ENCODE measurements at places on chromosomes 11 and 22.

DNA sequence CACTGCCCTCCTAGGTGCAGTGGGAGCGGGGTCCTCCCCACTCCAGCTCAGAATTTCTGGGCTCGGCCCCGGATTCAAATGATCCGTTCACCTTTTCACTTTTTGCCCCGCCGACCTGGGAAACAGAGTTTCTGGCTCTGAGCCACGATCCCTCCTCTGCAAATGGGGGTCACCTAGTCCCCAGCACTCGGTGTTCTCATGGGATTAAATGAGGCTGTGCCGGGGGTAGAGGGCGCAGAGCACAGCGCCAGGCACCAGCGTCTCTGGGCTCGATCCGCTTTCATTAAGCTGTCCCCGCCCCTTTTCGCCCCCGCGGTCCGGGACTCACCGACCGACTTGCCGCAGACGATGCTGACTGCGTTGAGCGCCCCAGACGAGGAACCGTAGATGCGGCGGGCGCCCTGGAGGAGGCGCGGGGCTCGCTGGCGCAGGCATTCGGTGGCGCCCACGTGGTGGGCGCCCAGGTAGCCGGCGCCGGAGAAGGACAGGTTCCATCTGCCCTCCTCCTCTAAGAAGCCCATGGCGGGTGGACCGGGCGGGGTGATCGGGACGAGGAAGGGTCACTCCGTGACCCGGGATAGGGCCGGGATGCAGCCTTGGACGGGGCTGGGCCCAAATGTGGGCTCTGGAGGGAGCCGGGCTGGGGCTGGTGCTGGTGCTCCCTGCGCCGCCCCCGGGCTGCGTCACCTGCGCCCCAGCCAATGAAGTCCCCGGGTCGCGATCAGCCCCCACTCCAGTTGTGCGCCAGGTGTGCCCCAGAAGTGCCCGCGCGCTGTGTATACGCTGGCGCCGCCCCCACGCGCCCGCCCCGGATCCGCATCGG lies at the start of gene PNPLA5:
Gene PNPLA5 (minus strand): TSS at position 654 of the 823 bp plus-strand sequence. CDS start 133 bp downstream, at position 521.
- peak; percentile 97 for DNase-seq

DNA sequence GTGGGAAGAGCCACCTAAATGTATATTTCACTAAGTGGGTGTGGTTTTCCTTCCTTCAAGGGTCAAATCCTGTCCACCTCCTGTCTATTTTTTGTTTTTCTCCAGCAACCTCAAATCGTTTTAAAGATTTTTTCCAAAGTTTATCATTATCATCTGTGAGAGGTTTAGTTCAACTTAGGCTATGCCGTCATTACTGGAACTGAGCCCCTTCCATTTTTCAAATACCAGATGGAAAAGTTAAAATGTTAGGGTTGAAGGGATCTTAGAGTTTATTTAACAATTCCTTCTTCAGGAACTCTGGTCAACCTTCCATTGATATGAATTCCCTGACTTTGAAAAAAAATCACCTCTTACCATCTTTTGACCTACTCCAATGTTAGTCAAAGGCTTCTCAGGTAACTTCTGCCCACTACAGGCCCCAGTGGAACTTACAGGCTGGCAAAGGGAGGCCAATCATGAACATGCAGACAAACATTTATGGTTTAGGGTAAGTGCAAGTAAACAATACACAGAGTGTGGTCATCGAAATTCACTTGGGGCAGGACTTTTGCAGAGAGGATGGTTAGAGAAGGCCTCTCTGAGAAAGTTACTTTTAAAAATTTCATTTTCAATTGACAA lies 45.2 kb downstream of the SYN3 start:
- no peak for DNase-seq

DNA sequence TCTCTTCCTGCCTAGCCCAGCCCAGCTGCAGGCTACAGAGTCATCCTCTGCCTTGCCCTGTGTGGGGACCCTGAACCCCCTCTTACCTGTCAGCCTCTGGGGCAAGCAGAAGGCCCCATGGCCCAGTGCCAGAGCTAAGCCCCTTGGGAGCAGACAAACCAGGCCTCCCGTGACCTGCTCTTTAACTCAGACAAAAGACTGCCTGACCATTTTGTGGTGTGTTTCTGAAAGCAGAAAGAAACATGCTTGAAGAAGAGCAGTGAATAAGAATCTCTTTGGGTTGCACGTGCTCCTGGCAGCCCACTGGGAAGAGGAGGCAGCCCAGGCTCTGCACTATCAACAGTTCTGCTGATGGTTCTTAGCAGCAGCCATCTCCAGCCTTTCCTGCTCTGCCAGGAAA lies 118.6 kb downstream of the GRIK4 start:
- DNase-seq: no peak

DNA sequence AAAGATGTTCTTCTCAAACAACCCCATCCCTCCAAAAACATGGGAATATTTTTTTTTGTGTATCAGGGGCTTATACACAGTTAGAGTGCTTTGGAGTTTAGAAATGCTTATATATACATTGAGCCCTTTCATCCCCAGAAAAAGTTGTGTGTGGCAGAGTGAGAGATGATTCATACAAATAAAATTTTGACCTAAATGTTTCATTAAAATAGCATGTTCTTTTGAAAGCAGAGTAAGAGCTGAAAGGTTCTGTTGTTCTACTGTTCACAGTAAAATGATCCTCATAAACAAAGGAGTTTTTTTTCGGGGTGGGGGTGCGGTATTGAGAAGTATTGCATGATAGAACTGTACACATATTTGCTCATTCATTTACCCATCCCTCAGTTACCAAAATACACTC lies 512.4 kb downstream of the DLG2 start:
- DNase-seq: no peak

- no peak for DNase-seq
These were observed 71.7 kb upstream of the FAR1 start for GRCh38 chr11:13596611-13597326.

DNA sequence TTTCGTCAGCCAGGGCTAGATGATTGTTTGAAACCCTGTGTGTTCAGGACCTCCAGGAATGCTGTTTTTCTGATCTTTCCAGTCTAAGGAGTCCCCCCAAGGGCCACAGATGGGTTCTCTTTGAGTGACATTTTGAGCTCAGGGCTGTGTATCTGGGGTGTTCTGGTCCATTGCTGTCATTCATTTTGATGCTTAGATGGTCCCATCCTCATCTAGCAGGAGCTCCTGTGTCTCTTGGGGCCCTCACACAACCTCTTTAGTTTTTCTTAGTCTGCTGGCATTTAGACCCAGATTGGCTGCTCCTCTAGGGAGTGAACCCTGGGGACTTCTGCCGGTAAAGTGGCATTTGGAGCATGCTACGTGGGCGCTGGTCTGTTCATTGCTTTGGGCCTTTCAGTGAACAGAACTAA lies 39.1 kb downstream of the MED15 start:
- peak; percentile 23 for DNase-seq

DNA sequence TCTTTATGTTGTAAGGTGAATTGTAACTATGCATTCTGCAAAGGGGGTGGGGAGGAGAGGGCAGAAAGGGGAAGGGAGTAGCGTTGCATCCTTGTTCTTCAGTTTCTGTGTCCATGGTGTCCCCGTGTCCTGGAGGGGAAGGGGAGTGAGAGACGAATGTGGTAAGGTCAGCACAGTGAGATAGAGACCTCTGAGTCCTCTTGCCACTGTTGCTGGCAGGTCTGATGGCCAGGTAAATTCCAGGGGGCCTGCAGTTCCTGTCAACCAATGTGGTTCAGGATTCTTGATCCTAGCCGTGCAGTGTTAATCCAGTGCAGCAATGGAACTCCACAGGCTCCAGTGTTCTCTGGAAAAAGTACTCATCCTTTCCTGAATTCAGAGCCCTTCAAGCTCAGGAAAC lies 14.6 kb upstream of the ADSL start:
- peak; percentile 39 for DNase-seq

DNA sequence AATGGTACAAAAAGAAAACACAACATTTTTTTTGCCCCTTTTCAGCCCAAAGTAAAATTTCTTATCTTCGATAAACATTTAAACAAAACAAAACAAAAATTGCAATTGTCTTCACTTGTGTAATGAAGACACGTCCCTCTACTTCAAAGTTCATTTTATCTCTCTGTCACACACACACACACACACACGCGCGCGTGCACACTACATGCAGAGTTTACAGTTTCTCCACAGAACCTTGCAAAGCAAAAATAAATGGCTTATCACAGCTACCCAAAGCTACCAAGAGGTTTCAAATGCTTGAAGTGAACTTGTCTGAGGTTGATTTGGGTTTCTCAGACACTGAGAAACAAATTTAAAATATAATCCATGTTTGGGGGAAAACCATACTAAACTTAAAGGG lies 72.3 kb downstream of the ETS1 start:
- DNase-seq: no peak

DNA sequence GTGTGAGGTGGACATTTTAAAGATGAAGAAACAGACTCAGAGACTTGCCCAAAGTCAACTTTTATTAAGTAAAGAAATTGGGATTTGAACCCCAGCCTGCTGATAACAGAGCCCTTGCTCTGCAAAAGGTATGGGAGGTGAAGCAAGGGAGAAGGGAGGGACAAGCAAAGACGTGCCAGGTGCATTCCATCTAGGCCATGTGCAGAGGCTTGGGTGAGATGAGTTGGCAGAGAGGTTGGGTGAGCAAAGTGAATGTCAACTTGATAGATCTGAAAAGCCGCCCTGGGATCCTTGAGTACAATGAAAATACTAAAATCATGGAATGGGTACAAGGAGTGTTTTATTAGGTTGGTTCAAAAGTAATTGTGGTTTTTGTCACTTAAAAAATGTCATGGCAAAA lies 341.3 kb downstream of the CADM1 start:
- DNase-seq: no peak

GRCh38 chr11:98710986-98711385 lies 309.8 kb upstream of the CNTN5 start:
- no peak for DNase-seq

DNA sequence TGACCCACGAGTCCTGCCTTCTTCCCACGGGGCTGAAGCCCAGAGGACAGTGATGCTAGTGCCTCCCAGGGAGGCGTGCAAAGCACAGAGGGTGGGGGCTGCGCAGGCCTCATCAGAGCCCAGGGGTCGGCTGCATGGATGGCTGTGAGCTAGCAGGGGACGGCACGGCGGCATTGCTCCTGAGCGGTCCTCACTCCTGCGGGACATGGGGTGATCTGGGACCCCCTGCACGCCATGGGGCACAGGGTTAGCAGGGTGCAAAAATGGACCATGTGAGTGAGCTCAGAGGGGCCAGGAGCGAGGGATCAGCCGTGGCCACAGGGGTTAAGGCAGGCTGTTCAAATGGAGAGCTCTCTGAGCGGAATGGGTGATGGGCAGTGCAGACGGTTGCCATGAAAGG lies 138.3 kb downstream of the SNX19 start:
- no peak for DNase-seq

- peak; percentile 31 for DNase-seq
These were observed 19.7 kb downstream of the NNMT start for GRCh38 chr11:114315749-114316368.

GRCh38 chr11:88402192-88402715 lies 64.7 kb upstream of the CTSC start:
- DNase-seq: no peak

- no peak for DNase-seq
These were observed 37.4 kb downstream of the SMC1B start for GRCh38 chr22:45376009-45376408.

DNA sequence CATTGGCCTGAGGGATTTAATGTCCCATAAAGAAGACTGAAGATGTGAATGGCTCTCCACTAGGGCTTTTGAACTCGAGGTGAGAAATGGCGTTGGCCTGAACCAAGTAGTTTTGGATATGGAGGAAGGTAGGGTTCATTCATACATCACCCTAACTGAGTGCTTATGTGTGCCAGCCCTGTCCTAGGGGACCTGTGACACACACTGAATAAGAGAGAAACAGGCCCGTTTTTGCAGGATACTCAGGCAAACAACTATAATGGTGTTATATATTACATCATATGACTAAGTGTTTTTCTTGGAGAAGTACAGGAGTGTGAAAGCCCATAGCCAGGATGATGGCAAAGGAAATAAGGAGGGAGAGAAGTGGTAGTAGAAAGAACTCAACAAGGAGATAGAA lies 368.1 kb downstream of the TMEM135 start:
- DNase-seq: no peak

GRCh38 chr11:35583126-35583525 lies 35.1 kb upstream of the FJX1 start:
- no peak for DNase-seq

GRCh38 chr11:71252770-71253730 lies 673 bp upstream of the SHANK2 start:
- DNase-seq: peak; percentile 83

DNA sequence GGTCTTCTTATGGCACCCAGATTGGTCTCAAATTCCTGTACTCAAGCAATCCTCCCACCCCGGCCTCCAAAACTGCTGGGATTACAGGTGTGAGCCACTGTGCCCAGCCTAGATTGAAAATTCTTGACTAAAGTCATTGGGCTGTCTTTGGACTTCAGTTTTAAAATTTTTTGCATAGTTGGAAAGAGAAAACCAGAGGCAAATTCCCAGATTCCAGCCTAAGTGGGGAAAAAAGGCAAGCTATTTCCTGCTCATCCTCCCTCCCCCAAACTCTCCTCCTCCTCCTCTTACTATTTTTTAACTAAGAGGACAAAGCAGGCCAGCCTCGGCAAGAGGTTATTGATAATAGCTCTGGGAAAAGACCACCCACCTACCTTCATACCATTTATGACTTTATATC lies 78.6 kb upstream of the CLMP start:
- DNase-seq: no peak

GRCh38 chr11:33471541-33471940 lies 214.4 kb downstream of the HIPK3 start:
- DNase-seq: no peak

- no peak for DNase-seq
These were observed 51.5 kb upstream of the FGF3 start for GRCh38 chr11:69870766-69871165.

GRCh38 chr11:96222102-96222501 lies 120.9 kb downstream of the MAML2 start:
- no peak for DNase-seq

- DNase-seq: peak; percentile 69
These were observed 8.4 kb downstream of the MRPL48 start for GRCh38 chr11:73795925-73796632.

- no peak for DNase-seq
These were observed 43.8 kb downstream of the PRR5L start for GRCh38 chr11:36339888-36340287.

GRCh38 chr11:94845622-94846021 lies 77.5 kb downstream of the AMOTL1 start:
- DNase-seq: no peak

DNA sequence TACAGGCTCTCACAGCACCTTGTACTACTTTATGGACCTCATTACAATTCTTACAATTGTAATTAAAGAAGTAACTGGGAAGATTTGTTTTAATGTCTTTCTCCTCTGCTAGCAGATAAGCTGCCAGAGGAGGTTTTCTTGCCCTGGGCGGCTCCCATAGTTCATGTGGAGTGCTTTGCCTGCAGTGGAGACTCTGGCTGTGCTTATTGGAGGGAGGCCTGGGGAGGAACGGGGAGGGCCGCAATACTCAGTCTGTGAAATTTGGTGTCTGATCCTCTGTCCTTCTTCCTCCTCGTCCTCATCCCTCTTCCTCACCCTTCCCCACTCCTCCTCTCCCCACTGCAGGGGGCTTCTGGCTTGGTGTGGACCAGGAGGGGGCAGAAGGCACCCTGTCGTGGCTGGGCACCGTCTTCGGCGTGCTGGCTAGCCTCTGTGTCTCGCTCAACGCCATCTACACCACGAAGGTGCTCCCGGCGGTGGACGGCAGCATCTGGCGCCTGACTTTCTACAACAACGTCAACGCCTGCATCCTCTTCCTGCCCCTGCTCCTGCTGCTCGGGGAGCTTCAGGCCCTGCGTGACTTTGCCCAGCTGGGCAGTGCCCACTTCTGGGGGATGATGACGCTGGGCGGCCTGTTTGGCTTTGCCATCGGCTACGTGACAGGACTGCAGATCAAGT lies 5.6 kb downstream of the SLC35C1 start:
- no peak for DNase-seq
